Uterus (tissue), 4 donors: ENCODE measurements at places on chromosomes 13 and 19. TPM values are rescaled to one million over a fixed set of nuclear protein-coding genes. Genes with fewer than 3 reads are reported as not detected.

C19orf85 gene
- not detected for total RNA-seq

SYDE1 gene
- total RNA-seq: 17.4 TPM

METTL21C gene
- not detected for total RNA-seq

RINL gene
- 3.3 TPM for total RNA-seq

SMIM44 gene
- total RNA-seq: not detected

OR7A5 gene
- total RNA-seq: not detected

ZSCAN1 gene
- total RNA-seq: not detected

CLC gene
- not detected for total RNA-seq

MAMSTR gene
- 0.26 TPM for total RNA-seq

LACC1 gene
- 4.4 TPM for total RNA-seq

CILP2 gene
- 1.2 TPM for total RNA-seq

BEST2 gene
- 0.14 TPM for total RNA-seq

ZNF256 gene
- 0.51 TPM for total RNA-seq

CYP4F22 gene
- not detected for total RNA-seq

TGFBR3L gene
- not detected for total RNA-seq

WDFY2 gene
- 9.4 TPM for total RNA-seq

SLC6A16 gene
- total RNA-seq: not detected

GALP gene
- total RNA-seq: not detected

EBI3 gene
- total RNA-seq: 1.2 TPM

ATP4A gene
- not detected for total RNA-seq

UBL3 gene
- 55.1 TPM for total RNA-seq

PSG11 gene
- not detected for total RNA-seq

GPC6 gene
- 12.5 TPM for total RNA-seq

MARK4 gene
- 16.9 TPM for total RNA-seq

UGGT2 gene
- total RNA-seq: 171 TPM

SYT5 gene
- total RNA-seq: not detected

MISP gene
- total RNA-seq: 0.29 TPM

ACER1 gene
- not detected for total RNA-seq

SCAF1 gene
- total RNA-seq: 12.0 TPM

AMER2 gene
- not detected for total RNA-seq

PEAK3 gene
- total RNA-seq: not detected

IRGC gene
- not detected for total RNA-seq

IGFL1 gene
- total RNA-seq: not detected

CGB2 gene
- total RNA-seq: not detected

IL11 gene
- total RNA-seq: not detected

ZIC5 gene
- not detected for total RNA-seq

C19orf47 gene
- 19.0 TPM for total RNA-seq

EPSTI1 gene
- total RNA-seq: 16.9 TPM

HSD17B14 gene
- 31.9 TPM for total RNA-seq

ZNF491 gene
- total RNA-seq: 0.59 TPM
